ENCODE measurements at places on chromosomes 11 and 22.

DNA sequence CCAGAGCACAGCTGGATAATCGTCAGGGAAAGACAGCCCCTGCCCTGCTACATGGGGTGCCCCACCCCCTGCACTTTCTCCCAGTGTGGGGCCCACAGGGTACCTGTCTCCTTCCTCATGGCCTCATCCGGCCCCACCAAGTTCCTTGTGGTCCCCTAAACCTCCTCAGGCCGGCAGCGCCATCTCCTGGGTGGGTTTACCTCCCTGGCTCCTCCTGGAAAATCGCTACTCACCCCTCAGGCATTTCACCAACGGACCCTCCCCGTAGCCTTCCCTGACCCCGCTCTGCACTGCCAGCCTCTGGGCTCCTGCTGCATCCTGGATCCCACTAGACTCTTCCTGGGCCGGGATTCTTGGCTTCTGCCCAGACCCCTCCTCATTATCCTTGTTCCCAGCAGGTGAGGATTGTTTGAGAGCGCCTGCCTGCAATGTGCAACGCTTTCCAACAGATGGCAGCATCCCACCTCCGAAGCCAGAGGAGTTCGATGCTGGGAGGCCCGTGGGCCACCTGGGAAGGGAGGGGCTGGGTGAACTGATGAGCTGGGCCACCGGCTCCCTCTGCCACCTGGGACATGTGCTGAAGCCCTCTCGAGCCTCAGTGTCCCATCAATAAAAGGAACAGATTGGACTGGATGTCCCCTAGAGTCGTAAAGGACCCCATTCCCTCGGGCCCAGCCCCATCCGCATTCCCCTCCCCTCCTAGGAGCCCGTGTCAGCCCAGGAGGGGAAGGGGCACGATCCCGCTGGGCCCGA, 44.2 kb upstream of the TTLL12 start:
- no peak for DNase-seq

- no peak for DNase-seq
These were observed 683 bp upstream of the SYTL2 start for GRCh38 chr11:85811624-85812023.

DNA sequence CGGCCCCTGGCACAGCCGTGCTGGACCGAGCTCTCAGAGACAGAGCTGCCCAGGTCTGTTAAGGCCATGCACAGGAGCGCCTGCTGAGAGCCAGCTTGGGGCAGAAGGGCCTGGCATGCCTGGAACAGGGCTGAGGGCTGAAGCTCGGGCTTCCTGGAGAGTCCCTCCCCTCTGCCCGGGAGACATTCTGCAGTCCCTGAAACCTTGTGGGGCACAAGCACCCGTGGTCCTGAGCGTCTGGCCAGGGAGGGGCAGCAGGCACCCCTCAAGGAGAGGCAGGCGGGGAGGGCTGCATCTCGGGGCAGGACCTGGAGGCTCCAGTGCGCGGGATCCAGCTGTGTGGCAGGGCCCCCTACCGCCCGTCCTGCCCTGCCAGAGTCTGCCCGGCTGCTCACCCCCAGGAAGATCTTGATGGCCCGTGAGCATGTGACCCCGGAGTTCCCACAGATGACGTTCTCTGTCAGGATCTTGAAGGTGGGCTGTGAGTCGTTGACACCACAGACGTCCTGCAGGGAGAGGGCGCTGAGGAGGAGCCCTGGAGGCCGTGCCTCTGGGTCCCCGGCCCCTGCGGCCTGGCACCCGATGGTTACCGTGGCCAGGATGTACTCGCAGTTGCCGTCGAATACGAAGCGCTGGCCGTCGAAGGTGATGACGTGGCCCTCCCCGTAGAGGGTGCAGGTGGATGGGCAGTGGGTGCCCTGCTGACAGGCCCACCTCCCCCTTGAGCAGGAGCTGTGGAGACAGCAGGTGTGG, 10.9 kb downstream of the MUC6 start:
- DNase-seq = no peak

DNA sequence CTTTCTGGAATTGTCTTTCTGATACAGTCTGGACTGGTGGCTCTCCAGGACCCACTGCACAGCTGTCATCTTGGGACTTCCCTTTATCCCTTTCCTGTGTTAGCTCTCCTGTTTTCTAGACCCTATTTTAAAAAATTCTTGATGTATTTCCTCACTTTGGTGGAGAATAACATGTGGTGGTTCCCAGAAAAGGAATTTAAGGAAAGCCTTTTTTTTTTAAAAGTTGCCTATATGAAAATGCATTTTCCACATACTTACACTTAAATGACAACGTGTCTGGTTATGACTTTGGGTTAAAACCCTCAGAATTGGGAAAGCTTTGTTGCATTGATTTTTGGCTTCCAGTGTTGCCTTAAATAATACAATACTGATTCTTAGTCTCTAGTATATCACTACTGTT, 400.7 kb downstream of the TMEM135 start:
- DNase-seq = no peak

DNA sequence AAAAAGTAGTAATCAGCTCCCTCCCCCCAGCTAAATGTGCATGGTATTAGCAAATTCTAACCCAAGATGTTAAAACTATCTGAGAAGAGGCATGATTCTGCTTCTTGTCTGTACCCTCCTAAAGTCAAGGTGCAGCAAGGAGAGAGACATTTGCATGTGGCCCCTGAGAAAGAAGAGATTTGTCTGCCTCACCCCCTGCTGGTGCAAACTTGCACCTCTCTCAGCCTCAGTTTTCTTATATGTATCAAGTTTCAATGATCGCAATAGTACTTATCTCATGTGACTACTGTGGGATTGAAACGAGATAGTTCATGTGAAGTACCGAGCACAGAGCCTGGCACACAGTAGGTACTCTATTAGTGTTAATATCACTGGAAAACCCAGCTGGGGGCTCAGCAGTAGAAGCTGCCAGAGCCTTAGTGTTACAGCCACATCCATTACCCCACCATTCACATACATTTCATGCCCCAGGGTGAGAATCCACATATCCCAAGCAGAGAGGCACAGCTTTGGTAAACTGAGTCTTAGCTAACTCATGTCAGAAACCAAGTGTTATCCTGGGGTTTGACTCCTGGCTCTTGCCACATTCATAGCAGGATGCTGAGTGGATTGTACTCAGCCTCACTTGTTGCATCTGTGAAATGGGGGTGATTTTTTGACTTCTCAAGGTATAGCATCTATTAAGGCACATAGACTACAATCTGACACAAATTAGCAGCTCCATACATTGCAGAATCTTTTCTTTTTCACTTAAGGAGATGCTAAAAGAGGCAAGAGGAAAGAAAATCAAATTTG, 24.9 kb downstream of the CD44 start:
- no peak for DNase-seq
